ENCODE measurements at places on chromosomes 2 and 18.

GRCh38 chr2:26900831-26901321, 52.9 kb downstream of the DPYSL5 start:
- no peak for DNase-seq

- no peak for DNase-seq
Observed at GRCh38 chr18:25557011-25557410, 205.0 kb upstream of the ZNF521 start.

GRCh38 chr2:169771612-169772011, 27.1 kb upstream of the SSB start:
- DNase-seq, result no peak

GRCh38 chr2:154686162-154686561, 12.3 kb upstream of the KCNJ3 start:
- DNase-seq, result no peak

- DNase-seq, result peak; percentile 93
Observed at GRCh38 chr2:177212891-177213856, 580 bp downstream of the HNRNPA3 start.

GRCh38 chr18:59719544-59720181, 22.4 kb upstream of the CCBE1 start:
- DNase-seq, result no peak

DNA sequence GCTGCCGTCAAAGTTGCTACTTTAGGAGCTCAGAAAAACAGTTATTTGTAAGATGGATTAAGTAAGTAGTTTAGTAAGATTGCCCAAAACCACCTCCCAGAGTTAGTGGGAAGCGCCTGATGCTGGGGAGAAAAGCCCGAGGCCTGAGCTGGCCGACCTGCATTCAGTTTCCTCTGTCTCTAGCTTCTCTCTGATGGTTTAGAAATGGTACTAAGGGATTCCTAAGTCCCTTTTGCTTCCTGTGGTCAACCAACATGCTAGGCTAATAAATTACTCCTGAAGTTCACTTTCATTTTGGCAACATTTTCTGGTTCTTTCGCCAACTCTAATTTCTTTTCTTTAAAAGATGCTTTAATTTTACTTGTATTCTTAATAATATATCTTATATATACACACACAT, 60.1 kb downstream of the ASAP2 start:
- DNase-seq, result no peak

GRCh38 chr18:45133276-45133675, 452.6 kb downstream of the SETBP1 start:
- DNase-seq, result no peak

DNA sequence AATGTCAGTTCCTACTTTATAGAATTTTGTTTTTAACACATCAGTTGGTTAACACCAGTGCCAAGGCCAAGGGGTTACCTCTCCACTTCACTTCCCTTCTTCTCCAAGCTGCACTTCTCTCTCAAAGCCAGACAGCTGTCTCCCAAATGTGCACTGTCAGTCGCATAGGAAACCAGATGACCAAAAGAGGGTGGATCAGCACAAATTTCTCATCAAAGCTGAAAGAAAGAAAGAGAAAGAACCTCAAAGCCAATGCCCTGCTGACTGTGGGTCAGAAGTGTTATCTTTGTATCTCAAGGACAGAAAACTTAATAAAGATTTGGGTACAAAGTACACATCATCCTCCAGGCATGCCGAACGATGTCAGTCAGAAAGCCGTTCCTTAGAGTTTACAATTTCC, 32.2 kb downstream of the SPATS2L start:
- no peak for DNase-seq

- DNase-seq, result no peak
Observed at GRCh38 chr2:98815795-98816194, 84.9 kb upstream of the MGAT4A start.

GRCh38 chr2:38185012-38185491, 109.1 kb upstream of the CYP1B1 start:
- no peak for DNase-seq

- no peak for DNase-seq
Observed at GRCh38 chr2:98269830-98270229, 76.4 kb upstream of the CNGA3 start.

- DNase-seq, result no peak
Observed at GRCh38 chr18:74261053-74261713, 30.6 kb downstream of the CYB5A start.

DNA sequence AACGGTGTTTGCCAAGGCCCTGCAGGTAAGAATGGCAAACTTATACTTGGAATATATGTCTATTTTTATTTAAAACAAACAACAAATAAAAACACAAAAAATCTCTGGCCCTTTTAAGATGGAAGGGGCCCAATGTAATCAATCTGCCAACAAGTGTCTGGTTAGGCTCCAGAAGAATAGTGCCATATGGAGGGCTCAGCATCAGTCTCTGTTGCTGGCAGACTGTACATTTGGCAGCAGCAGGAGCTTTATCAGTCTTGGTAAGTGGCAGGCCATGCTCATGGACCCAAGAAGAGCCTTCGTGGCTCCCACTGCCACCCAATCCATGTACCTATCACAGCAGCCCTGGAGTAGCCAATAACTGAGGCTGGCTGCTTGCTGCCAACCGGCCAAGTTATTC, 101.1 kb downstream of the GALNT3 start:
- no peak for DNase-seq

DNA sequence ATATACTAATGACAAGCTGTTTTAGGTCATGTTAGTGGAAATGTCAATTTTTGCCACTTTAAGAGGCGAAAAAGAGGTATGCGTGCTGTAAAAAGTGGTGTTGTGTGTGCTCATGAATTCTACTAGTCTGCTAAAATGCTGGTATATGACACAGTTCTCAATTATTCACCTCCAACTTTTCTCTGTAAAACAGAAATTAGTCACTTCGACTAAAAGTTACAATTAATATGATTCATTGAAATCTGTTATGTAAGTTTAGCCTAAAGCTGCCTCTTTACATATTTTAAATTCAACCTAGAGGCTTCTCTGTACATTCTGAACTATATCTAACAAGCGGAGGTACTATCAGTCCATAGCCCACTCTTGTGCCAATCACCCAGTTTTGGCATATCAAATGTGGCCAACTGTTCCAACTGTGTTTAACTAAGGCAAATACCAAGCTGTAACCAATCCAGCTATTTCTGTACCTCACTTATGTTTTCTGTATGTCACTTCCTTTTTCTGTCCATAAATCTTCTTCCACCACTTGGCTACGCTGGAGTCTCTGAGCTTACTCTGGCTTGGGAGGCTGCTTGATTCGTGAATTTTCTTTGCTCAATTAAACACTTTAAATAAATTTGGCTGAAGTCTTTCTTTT, 20.8 kb downstream of the BAZ2B start:
- DNase-seq, result no peak

DNA sequence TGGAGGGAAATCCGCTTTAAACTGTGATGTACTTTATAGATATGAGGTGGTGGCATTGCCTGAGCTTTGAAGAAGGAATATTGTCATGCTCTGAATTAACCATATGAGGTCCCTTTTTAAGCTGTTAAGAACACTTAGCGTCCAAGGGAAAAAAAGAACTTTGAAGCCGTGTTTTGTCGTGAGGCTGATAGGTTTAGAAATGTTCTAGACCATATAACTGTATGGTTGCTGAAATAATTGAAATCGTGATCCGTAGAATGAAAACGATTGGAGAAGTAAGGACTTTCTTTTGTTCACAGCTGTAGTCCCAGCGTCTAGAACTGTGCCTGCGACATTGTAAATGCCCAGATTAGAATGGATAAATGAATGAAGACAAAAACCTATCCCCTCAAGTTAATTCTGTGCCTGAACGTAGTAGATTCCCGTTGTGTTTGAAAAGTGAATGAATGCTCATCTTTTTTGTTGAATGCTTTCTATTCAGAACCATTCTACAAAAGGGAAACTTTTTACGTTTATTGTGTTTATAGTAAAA, 1.5 kb downstream of the SMCHD1 start:
- DNase-seq, result no peak

DNA sequence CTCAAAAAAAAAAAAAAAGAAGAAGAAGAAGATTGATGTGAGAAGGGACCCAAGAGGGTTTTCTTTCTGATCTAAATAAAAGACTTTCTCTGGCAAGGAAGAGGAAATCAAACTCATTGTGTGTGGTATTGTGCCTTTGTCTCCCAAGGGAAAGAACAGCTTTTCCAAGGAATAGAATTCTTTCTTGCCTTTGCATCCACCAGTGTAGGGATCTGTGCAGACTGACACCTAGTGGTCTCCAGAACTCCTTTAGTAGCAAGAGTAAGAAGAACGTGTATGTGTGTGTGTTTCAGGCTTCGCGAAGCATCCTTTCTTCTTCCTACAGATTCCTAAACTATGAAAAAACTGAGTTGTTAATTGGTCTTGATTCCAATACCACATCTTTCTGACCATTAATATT, 33.5 kb upstream of the CRIM1 start:
- peak; percentile 3 for DNase-seq

DNA sequence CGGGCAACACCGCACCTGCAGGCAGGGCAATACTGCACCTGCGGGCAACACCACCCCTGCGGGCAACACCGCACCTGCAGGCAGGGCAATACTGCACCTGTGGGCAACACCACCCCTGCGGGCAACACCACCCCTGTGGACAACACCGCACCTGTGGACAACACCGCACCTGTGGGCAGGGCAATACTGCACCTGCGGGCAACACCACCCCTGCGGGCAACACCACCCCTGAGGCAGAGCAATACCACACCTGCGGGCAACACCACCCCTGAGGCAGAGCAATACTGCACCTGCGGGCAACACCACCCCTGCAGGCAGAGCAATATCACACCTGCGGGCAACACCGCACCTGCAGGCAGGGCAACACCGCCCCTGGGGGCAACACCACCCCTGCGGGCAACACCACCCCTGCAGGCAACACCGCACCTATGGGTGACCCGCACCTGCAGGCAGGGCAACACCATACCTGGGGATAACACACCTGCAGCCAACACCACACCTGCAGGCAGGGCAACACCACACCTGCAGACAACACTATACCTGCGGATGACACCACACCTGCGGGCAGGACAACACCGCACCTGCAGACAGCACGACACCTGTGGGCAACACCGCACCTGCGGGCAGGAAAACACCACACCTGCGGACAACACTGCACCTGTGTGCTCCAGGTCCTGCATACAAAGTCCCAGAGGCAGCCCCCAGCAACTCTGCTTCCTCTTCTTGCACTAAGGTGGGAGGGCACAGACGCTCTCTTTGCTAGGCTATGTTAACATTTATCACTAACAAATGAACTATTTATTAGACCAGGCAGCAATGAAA, 57.7 kb downstream of the EIPR1 start:
- no peak for DNase-seq

DNA sequence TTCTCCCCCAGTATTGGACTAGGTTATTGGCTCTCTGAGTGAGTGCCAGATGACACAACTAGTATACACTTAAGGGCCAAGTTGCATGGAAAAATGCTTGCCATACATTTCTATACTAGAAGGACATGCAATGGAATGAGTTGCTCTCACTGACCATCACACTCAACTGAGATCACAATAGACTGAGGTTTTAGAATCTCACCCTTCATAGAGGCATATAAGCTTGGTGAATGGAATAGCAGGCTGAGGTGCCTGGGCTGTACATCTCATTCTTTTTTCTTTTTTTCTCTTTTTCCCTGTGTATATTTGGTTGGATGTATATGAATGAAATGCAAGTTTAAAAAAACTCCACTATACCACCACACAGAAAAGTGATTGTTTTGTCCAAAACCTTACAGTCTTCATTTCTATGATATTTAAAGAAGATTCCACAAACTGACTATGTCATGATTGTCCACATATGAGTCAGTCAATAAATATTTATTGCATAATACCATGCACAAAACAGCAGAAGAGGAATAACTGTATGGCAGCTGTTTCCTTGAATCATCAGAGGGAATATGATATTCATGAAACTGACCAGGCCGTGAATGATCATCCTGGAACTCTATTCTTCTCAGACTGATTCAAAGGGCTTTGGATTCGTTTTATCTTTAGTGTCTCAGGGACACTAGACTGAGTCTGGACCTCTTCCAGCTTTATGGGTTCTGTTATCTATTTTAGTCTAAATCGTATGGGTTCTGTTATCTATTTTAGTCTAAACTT, 122.6 kb upstream of the STK17B start:
- DNase-seq, result no peak

DNA sequence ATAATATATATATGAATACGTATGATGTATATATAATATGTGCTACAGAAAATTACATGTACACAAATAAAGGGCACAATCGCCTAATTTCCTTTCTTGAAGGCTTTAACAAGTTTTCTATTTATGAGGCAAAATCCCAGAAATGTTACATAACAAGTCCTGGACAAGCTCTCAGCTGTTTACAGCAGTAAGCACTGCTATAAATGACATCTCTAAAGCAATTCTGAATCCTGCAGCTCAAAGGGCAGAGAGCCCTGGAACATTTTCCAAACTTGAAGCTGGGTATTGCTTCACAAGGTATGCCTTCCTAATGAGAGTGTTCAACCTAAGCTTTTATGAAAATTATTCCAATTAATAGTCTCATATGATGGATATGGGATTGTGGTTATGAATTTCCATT, 222.3 kb upstream of the GCFC2 start:
- DNase-seq, result no peak

- DNase-seq, result no peak
Observed at GRCh38 chr2:227022608-227023007, 141.4 kb downstream of the COL4A4 start.

DNA sequence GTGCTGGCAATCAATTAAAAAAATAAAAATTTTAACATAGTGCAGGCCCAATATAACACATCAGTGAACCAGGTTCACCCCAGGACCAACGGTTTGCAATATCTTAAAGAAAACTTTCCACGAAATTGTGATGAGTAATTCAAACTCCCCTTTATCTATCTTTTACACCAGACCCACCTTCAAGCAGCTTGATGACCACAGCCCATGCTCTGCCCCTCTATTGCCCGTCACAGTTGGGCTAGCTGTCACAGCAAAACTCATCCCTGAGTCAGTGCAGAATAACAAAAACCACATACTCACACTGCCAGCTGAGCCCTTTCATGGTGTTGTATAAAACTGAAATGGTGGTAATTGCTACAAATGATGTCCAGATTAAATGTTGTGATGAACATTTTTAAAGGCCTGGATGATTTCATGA, 112.5 kb upstream of the CREB1 start:
- no peak for DNase-seq

DNA sequence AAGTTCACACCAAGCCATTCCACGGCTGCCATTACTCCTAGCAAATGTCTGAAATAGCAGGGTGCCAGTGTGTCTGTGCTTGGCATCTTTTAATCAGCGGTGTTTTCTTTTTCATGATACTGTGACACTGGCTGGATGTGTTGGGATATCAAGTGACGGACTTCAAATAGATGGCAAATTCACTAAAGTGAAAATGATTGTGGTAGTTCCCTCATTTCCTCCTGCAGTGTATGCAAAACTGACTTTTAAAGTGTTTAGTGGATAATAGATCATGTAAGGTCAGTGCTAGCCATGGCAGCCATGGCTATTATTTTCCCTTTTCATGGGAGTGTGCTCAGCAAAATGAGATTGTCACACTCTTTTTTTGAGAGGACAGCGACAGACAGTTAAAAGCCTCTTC, 261.5 kb upstream of the SIX3 start:
- no peak for DNase-seq

DNA sequence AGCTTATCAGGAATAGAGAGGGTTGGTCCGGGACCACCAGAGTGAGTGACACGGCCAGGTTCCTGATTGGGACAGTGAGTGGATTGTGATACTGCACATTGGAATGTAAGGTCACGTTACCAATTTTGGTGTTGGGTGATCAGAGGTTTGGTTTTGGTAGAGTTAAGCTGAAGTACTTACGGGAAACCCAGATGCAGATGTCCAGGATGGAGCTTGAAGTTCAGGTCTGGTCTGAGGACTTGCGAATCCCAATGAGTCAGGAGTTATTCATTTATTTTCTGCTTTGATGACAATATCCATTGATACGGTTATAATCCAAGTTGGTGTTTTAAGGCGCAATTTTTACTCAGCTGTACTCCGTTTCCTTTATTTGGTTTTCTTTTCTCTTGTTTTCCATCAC, 273.6 kb downstream of the ALPK2 start:
- DNase-seq, result no peak

Data from CD4-positive, alpha-beta T cell treated with Interleukin-21 for 1 hour (primary cell).